ENCODE measurements at places on chromosomes 16 and 17.

GRCh38 chr17:14833201-14833785, 431.8 kb downstream of the PMP22 start:
- DNase-seq: no peak

DNA sequence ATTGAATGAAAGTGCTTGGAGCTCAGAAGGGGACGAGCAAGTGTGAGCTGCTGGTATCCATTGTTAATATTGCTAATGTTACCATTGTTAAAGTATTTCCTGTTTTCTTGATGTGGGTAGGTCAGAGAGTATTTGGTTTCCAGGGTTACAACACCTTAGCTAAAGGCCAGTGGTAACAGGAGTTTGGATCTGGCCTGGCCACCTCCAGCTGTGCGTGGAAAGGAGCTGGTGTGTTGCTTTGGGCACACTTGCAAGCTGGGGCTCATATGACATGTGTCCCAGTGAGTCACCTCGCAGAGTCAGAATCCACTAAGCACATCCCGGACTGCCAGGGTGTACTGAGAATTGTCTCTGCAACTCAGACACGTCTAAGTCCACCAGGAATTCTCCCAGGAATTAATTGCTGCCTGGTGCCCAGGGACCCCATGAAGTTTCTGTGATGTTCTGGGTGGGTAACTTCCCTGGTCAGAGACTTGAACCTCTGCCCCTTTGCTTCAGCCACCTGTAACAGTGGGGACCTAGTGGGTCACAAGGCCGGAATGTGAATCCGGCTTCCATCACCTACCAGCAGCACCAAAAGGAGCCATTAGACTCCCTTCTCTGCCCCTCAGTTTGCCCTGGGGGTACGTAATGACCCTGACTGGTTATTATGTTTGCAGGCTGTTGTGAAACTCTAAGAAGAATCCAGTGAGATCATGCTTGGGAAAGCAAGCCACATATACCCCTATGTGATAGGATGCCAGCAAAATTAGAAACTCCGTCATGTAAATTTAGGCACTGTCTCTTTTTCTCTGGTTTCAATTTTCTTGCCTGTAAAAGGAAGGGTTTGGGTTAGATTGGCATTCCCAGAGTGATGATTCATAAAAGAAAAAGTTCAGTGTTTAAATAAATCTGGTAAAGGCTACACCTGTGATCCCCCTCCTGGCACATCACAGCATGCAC, 12.8 kb downstream of the SLC6A2 start:
- DNase-seq: peak; percentile 83

GRCh38 chr17:50447870-50448595, 20.6 kb downstream of the CHAD start:
- DNase-seq: no peak

DNA sequence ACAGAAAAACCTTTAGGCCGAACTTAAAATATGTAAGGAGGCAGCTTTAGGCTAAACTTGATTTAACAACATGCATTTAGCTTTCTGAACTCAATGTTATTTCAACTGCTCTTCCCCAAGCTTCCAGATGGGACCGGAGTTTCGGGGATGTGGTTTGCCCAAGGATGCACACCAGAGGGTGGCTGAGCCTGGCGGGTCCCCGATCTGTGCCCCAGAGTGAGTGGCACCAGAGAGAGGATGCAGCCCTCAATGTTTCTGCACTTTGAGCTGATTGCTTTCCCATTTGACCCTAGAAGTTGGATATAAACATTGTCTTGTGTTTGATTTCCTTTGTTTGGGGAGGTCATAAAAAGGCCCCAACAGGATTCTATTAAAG, 348.0 kb upstream of the TNRC6C start:
- DNase-seq: no peak

DNA sequence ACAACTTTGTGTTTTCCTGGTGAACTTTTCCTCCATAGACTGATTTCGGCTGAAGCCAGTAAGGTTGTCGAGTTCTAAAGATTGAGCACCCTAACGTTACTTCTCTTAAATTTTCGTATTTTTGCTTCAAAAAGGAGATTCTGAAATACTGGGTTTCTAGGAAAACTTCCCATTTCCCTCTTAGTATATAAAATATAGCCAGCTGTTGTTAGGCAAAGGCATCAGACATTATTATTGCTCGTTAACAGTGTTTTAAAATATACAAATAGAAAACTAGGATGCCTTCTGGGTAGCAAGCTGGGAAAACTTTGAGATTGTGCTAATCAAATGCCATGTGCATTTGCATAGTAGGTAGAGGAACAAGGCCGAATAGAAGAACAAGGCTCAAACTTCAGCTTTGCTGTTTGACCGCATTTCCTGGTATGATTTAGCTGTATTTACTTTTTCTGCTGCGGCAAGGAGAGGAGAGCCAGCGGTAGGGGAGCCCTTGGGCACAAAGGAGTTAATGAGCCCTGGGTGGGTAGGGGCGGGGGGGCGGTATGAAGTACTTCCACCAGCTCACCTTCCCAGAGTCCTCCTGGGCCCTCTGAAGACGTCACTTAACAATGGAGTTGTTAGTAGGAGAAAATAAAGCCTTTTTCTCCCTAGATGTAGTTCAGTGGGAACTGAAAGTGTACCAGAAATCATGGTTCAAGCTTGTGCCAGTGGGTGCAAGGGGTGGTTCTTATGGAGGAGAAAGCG, 151.9 kb downstream of the MSI2 start:
- no peak for DNase-seq

DNA sequence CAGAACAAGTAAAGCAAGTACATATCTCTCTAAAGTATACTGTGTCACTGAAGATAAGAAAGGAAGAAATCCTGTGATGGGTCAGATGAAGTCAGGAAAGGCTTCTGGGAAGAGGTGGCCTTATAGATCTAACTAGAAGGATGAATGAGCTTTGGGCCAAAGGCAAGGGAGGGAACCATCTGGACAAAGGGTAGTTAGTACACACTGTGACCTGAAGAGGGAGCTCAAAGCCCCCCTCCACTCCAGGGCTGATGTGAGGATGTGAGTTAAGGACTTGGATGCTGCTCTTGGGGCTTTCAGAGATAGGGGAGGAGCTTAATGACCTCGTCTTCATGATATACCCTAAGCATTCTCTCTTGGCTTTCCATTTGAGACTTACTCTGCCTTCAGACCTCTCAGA, 185.3 kb upstream of the CACNG3 start:
- DNase-seq: peak; percentile 54

- DNase-seq: peak; percentile 16
These were observed 53.7 kb downstream of the SF3B3 start for GRCh38 chr16:70577256-70577698.

- DNase-seq: no peak
These were observed 31.1 kb upstream of the CARMIL2 start for GRCh38 chr16:67613808-67614207.

DNA sequence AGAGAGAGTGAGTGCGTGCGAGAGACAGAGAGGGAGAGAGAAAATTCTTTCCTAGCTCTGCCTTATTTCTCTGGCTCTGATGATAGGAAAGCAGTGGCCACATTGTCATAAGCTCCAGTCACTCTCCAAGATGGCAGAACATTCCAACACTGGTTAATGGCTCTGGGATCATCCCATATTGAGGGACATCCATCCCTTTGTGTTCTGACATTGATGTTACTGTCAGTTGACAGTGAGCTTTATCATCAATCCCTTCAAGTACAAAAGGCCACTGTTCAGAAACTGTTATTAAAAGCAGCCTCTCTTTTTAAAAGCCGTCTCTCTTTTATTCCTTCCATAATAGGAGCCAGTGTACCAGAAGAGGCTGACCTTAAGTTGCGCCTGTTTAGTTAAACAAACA, 1084.9 kb upstream of the RBFOX1 start:
- DNase-seq: no peak
